ENCODE measurements at places on chromosomes 6 and 20.

GRCh38 chr6:25333471-25333870 lies 54.3 kb downstream of the CARMIL1 start:
- no peak for DNase-seq

DNA sequence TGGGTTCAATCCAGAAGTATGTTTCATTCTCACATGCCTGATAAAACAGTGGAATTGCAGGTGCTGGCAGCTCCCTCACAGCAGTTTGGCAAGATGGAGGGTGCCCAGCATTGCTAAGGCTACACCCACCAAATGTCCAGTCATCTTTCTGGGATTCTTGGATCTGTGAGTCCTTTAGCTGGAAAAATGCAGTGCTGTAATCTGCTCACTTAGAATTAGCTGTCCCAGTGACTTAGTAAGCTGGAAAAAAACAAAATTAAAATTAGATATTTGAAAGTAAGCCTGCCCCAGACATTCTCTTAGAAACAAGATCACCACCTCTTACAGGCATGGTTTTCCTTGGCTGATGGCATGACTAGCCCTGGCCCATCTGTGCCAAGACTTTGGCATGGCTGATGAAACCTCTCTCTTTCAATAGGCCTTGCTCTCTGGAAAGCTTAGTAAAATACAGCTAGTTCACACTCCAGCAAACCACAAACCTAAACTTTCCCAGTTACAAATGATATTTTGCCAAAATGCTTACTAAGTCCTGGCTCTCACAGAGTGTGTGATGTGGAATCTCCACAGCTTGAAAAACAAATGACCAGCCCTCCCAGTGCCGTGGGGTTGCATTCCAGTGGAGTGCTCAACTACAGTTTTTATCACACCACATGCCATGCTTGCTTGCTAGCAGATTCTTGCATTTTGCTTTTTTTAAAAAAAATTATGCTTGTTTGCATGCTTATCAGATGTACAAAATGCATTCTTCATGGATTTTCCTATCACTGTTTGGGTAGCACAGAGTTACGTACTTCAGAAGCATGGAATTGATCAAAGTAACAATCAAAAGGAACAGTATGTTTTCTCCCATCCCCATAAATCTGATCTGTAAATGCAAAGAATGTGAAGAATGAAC lies 261.5 kb downstream of the EYA4 start:
- DNase-seq: no peak

DNA sequence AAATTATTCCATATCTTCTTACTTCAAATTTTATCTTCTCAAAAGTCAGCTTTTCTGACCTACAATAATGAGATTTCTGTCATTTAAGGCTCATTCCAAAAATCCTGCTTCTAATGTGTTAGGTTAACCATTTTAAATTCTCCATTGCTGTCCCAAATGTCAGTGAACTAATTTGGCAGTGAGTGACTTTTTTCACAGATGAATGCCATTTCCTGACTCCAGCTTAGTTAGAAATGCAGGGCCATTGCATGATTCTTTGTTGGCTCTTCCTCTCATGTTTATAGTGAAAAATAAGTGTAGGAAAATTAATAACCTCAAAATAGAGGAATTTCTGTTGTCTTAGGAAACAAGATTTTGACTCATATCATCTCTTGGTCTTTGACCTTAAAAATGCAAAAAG lies 44.1 kb downstream of the VIP start:
- no peak for DNase-seq

DNA sequence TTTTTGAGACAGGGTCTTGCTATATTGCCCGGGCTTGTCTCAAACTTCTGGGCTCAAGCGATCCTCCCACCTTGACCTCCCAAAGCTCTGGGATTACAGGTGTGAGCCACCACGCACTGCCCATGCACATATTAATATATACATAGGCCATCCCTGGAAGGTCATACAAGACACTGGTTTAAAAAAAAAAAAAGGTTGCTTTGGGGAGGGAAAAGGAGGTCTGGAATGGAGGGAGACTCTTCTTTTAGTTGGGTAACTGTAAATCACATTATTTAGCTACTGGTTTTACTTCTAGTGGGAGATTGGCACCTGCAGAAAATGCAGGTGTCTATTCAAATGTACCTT lies 4.1 kb upstream of the SNAI1 start:
- DNase-seq: no peak

DNA sequence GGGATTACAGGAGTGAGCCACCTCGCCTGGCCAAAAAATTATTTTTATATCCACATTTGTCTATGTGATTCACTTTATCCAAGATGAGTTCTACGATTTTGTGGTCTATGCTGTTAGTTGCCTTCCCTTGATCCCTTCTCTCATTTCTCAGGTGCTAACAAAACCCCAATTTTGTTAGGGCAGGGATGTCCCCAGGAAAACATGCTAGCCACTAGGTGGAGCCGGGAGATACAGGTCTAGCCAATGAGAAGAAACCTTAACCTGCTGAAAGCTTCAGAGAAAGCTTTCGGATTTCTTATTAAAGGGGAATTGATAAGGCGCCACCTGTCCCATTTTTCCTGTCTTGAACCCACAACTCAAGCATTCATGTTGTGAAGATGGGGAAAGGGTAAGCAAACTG lies 167.4 kb upstream of the OLIG3 start:
- DNase-seq: no peak

GRCh38 chr20:63174309-63175037 lies 41.5 kb downstream of the YTHDF1 start:
- no peak for DNase-seq

- no peak for DNase-seq
Observed at GRCh38 chr6:68637071-68637470, 2.0 kb downstream of the ADGRB3 start.
